DMS79 treated with DMSO at 0.1 percent for 48 hours (cell line): ENCODE measurements at places on chromosomes 2 and 18.

GRCh38 chr2:118721817-118722551 lies 125.5 kb downstream of the EN1 start:
- no peak for DNase-seq

DNA sequence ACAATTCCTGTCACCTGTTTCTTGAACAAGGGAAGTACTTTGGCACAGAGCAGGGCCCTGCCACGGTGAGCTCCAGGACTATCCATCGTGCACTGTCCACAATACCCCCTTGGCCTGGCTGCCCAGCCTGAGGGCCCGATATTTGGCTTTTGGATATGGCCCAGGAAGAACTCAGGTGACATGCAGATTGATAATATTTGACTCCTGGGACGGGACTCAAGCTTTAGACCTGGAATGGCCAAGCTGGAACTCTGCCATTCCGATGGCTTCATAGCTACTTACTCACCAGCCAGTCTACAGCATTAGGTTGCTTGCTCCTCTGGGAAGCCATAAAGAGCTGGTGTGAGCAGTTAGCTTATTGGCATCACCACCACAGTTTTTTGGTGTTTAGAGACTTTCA lies 26.6 kb downstream of the EML6 start:
- DNase-seq = no peak

DNA sequence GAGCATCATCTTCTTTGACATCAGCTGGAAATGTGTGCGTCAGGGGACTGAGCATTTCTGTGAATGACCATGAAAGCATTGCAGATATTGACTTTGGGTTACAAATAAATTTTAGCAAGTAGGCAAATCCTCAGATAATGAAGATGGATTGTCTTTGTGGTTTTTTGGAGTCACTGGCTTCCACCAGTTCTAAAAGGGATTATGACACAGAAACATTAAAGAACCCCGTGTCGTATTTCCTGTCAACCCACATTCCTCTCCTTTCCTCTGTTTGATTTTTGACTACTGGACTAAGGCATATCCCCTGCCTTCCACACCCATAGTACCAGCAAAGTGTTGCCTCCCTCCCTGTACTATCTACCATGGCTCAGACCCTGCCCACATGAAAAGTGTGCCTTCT lies 268.1 kb downstream of the MYO3B start:
- no peak for DNase-seq

- no peak for DNase-seq
Measured at GRCh38 chr2:46657042-46657504, 177.7 kb downstream of the TMEM247 start.

- DNase-seq = no peak
Measured at GRCh38 chr2:6412533-6413091, 453.1 kb downstream of the CMPK2 start.

DNA sequence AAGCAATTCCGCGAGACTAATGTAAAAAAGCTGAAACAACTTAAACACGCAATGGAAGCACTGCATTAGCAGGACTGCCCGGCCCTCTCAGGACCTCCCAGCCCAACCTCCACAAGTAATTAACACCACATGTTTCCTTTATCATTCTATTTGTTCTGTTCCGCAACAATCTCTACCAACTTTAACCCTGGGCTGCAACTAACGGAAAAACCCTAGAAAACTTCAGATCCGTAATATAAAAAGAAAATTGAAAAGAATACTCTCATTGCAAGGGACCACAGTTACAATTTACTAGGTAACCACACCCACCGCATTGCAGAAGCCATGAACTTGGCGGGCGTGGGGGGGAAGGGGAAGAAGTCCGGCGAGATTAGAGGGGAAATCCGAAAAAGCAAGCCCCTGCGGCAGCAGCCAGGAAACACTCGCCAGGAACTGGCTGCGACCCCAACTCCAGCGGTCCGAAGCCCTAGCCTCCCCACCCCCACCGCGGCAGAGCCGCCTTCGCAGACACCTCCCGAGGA lies 1.2 kb downstream of the EPB41L3 start:
- peak; percentile 47 for DNase-seq

DNA sequence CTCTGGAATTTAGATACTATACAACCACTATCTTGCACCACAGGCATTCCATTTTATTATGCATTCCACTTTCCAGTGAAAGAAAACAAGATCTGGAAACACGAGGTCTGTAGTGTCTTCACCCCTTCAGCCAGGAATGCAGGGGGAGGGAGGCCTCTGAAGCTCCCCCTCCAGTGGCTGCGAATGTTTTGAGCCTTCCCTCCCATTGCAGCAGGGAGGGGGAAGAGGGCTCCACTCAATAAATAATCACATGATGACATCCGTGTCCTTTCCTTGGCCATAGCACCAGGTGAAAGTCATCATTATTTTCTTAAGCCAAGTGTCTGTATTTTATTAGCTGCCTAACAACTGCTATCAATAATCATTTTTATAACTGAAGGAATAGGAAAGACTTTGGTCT lies 38.6 kb downstream of the ALPK2 start:
- no peak for DNase-seq

DNA sequence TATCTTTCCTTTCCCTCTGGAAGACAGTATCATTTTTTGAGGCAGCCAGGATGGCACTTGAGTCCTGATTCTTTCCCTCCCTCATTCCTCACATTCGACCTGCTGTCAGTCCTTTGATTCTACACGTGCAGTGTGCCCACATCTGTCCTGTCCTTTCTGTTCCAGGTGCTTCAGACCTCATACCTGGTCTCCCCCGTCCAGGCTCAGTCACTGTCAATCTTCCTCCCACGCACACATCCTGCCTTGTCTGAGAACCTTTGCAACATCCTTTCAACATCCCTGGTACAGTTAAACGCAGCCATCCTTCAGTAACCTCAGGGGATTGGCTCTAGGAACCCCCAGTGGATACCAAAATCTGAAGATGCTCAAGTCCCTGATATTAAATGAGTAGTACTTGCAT lies 10.1 kb downstream of the BCL2 start:
- no peak for DNase-seq

- DNase-seq = no peak
Measured at GRCh38 chr2:65479524-65479923, 47.1 kb upstream of the SPRED2 start.

- no peak for DNase-seq
Measured at GRCh38 chr2:20333738-20334137, 16.9 kb downstream of the PUM2 start.

DNA sequence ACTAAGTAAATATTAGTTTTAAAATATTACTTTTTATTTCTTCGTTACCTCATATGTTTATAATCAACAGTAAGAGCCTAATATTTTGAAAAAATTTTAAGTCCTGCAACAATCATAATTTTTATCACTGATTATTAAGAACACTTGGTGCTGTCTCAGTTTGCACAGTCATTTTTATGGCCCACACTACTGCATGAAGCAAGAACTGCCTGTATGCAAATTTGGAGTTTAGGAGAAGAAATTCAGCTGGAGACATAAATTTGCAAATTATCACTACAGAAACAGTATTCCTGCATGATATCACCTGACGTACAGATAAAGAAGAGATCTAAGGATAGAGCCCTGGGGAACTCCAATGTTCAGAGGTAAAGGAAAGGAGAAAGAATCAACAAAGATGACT lies 144.1 kb upstream of the RBBP8 start:
- no peak for DNase-seq

DNA sequence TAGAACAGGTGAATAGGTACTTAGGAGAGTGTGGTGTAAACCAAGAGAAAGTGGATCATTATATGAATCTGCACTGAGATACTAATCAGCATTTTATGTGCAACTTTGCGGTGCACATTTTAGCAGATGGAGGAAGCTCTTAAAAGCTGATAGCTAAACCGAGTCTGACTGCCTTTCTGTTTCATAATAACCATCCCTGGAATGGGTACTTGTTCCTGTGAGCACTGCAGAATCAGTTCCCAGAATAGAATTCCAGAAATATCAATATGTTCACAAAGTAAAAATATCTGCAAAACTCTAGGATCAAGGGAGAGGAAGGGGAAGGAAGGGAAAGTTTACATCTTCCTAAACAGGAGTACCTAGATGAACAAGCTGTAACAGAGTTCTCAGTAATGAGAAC lies 432.2 kb upstream of the HNRNPA3 start:
- DNase-seq = no peak

DNA sequence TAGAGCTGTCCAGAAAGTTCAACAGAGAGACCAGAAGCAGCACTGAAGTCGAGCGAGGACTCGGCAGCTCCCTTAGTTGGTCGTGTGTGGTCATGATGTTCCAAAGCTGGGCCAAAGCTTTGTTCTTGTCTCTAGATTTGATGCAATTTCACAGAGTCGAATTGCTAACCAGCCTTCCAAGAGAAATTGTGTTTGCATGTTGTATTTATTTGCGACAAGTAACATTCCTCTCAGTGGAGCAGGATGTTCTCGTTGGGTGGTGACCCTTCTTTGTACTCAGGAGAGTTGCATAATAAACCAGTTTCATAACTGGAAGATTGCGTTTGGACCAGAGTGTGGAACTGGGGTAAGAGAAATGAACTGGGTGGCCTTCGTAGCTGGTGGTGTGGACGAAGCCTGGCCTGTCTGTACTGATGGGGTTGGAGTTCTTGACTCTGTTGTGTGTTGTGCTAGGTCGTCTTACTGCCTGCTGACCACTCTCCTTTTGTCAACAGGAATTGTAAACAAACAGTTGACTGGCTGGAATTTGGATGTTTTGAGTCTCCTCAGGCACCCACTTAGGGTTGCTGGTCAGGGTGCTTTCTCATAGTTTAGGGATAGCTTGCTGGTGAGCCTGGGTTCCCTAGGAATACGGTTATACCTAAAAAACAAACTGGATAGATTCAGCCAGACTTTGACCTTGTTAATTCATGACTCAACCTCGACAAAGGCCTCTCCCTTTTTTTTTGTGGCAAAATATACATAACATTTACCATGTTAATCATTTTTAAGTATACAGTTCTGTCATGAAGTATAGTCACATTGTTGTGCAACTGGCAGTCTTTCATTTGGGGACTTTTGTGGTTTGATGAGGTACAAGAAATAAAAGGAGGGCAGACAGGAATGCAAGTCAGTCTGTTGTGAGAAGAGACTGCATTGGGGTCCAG lies 28.9 kb upstream of the TOGARAM2 start:
- no peak for DNase-seq

DNA sequence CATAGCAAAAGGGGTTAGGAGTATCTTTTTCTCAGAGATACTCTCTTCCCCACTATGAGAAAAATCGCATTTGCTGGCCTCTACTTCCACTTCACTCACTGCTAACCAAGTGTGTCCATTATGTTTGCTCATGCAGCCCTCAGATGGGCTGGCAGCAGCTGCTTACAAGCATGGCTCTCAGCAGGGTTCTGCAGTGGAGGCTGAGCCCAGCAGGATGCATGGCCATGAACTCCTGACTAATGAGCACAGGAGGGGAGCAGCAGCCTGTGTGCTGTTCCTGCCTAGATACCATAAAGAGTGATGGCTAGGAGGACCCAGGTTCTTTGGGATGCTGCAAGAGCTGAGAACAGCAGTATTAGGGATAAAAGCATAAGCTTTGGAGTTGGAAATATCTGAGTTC lies 316.9 kb upstream of the THSD7B start:
- peak; percentile 87 for DNase-seq

- no peak for DNase-seq
Measured at GRCh38 chr18:58997811-58998337, 133.2 kb downstream of the ZNF532 start.

DNA sequence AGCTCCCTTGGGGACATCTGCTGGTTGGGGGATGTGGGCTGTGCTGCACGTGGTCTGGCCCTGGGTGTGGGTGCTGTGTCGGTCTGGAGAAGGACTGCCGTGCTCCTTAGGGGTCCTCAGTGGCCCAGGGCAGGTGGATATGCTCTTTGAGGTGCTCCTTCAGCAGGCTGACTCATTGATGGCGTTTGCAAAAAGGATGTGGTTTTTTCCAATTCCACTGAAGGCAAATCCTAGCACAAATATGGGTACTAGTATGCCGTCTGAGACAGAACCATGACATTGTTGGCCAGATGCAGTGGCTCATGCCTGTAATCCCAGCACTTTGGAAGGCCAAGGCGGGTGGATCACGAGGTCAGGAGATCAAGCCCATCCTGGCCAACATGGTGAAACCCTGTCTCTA lies 3.3 kb downstream of the PPP1R7 start:
- DNase-seq = no peak

DNA sequence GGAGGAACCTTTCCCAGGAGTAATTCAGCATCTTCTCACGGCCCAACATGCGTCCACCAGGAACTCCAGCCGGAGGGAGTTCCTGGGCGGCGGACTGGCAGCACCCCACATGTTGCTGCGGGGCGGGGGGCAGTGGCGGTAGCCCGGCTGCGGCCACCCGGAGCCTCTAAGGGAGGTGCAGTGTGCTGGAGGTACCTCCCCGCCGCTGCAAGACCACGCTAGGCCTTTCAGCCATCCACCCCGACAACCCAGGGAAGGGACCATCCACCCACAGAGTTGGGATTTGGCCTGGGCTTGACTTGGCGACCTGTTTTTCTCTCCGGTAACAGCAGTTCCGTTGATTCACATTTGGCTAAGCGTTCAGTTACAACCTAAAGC lies 625 bp downstream of the LYPD6 start:
- no peak for DNase-seq

DNA sequence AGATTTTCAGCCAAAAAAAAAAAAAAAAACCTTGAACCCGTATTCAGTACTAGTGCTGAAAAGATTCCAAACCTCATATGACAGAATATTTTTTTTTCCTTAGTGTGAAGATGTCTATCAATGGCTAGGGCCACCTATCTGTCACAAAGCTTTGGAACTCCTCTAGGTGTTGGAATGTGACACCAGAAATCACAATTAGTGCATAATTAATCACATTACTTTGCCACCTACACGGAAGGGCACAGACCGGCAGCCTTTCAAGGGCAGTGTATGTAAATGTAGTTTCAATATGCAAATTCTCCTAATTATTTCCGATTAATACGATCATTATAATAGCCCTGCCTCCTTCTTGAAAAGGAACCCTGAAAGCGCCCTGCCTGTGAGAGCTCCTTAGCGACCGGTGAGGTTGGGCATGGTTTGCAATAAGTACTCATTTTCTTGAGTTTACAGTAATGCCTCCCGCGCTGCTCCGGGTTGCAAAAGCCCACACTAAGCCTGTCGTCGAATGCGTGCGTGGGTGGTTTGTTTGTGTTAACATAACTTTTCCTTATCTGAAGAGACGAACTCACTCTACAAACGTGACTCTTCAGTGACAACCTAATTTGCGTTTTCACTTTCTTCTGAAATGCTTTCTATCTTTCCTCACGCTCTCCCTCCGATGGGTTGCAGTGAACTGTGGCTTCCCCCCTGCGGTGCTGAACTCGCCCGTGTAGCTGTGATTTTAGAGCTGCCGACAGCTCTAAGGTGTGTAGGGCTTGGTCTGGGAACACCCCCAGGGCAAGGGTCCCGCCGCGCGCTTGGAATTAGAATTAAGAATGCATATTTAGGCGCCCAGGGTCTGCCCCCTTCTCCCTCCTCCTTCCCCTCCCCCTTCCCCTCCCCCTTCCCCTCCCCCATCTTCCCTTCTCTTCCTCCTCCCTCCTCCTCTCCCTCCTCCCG lies 765 bp upstream of the ID2 start:
- DNase-seq = peak; percentile 87
